ENCODE measurements at places on chromosomes 3 and 15. TPM values are rescaled to one million over a fixed set of nuclear protein-coding genes. Genes with fewer than 3 reads are reported as not detected.

The CDHR4 gene
- not detected for total RNA-seq

The MAP1A gene
- 0.27 TPM for total RNA-seq

The H1-8 gene
- not detected for total RNA-seq

The NMNAT3 gene
- 9.7 TPM for total RNA-seq

The HIGD2B gene
- not detected for total RNA-seq

The CALML4 gene
- 24.1 TPM for total RNA-seq

The KIF15 gene
- total RNA-seq, result 17.0 TPM

The SST gene
- total RNA-seq, result not detected

The STX19 gene
- total RNA-seq, result 5.1 TPM

The TRIM71 gene
- not detected for total RNA-seq

DNA sequence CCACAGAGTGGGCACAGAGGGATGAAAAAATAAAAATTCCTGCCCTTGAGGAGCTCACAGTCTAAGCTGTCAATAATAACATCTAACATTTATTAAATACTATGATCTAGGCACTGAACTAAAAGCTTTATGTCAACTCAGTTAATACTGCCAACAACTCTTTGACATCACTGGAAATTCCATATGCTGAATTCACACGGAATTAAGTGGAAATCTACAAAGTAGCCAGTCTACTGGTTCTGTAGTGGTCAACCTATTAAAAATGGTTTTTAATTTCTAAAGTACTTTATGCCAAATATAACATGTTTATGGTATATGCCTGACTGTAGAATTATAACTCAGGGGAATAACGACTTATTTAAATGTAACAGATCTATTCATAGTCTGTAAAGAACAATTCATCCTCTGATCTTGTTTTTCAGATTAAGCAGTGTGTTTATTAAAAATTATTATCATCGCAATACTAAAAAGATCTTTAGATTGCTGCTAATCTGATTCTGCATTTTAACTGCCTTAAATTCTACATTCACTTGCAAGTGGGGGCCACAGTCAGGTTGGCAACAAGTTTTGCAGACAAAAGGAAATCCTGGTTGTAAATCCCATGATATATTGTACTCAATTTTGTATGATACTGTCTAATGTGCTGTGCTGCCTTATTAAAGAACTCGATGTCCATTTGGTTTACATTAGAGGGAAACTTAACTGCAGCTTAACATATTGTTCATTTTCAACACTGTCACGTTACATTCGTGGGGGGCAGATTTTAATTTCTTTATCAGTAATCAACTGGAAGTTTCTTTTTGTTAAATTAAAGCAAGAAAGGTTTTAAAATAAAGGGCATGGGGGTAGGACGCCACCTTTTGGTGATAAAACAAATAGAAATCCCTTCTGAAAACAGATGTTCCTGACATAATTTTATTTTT lies 2.6 kb upstream of the FOXP1 start:
- H3K36me3 ChIP-seq, result peaks cover 40% of the 10 kb centered on the region
- peak; percentile 20 for DNase-seq
- H3K4me1 ChIP-seq, result no peaks in the 10 kb centered on the region

DNA sequence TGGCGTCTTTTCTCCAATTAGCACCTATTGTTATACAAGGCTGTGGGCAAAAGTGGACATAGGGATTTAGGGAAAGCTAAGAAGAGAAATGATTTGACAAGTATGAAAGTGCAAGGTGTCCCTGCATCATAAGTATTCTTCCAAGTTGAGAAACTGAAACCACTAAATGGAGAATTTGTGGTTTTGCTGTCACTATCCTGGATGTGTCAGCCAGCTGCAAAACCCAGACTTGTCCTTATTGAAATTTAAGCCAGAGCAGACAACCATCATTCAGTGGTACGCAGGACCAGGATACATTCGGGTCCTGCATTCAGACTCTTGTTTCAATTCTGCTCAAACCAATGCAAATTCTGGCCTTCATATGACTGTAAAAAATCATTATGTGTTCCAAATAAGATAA lies 384.8 kb upstream of the TGFBR2 start:
- no peak overlapping the region for H3K4me3 ChIP-seq
- H3K27ac ChIP-seq, result no peak overlapping the region
- no peaks in the 10 kb centered on the region for H3K27me3 ChIP-seq
- peaks cover 6% of the 10 kb centered on the region for H3K4me1 ChIP-seq

DNA sequence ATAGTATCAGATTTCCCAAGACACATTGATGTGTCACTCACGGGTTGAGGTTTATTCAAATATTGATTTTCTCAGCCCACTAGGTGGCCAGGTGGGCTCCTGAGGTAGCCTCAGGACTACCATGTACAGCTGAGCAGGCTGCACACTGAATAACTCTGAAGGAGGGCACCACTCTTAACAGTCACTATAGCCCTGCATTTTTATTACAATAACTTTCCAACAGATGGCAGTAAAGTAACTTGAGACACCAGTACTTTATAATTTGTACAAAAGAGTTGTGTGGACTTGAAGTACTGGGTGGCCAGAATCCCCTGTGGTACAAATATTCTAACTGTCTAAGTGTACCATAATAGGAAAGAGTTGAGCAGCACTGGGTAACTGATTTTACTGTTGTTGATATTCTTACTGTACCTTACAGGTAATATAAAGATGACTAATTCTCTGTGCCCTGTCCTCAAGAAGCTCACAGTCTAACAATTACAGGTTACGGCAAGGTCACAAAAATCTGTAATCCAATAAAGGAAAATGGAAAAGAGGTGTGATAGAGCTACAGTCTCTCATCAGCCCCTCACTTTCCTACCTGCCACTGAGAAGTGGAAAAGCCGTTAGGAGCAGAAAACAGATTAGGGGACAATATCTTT lies 76.0 kb downstream of the ETFA start:
- H3K4me1 ChIP-seq, result no peaks in the 10 kb centered on the region
- no peaks in the 10 kb centered on the region for H3K27me3 ChIP-seq
- no peaks in the 10 kb centered on the region for H3K36me3 ChIP-seq
- H3K27ac ChIP-seq, result no peak overlapping the region
- no peak for DNase-seq

DNA sequence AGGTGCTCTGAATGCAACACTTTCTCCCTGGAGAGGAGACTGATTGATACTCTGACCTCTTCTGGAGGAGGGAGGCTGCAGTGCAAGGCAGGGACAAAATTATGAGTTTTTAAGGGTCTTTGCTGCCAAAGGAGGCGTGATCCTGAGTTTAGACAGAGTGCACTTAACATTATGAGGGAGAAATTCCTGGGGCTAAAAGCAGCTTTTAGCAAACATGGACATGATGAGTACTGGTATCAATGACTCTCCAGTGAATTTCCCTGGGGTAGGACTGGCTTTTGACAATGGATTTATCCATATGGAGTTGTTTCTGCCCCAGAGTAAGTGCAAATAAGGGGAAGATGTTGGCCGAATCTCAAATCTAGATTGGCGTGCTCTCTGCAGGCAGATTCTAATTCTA lies 133.1 kb downstream of the THSD4 start:
- H3K4me1 ChIP-seq, result peaks cover 27% of the 10 kb centered on the region
- no peaks in the 10 kb centered on the region for H3K36me3 ChIP-seq
- no peak overlapping the region for H3K4me3 ChIP-seq
- H3K27ac ChIP-seq, result no peak overlapping the region
- H3K27me3 ChIP-seq, result no peaks in the 10 kb centered on the region

DNA sequence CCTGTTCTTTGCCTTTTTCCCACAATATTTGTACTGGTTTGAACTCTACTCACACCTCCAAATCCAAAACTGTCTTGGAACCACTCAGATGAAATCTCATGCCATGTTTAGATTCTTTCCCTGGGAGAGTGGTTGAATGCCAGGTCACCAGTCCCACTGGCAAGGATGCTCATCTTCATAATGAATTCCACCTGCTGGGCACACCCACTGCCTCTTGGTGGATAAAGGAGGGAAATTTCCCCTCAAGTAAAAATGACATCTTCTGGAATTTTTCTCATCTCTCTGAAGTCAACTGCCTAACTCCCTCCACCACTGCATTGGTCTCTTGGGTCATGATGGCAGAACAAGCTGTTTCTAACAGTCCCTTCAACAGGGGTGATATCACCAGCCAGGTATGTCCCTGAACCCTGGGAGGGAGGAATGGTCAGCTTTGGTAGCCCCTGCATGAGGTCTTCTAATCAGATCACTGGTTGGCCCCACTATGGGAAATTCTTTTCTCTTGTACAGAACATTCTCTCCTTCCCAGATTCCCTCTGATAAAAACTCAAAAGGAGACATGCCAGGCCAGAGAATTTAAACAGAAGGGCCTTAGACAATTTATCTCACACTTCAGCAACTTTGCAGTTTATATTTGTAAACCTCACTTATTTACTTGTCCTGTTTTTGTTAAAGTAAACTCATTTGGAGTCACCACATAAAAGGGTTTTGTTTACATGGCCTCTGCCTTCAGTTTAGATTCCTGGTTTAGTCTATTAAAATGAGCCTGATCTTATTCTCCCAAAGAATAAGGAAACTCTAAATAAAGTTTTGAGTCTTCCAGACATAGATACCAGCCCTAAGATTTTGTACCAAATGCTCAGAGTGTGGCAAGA lies 143.4 kb downstream of the WNT5A start:
- H3K27ac ChIP-seq, result no peak overlapping the region
- H3K36me3 ChIP-seq, result no peaks in the 10 kb centered on the region
- no peaks in the 10 kb centered on the region for H3K4me1 ChIP-seq

DNA sequence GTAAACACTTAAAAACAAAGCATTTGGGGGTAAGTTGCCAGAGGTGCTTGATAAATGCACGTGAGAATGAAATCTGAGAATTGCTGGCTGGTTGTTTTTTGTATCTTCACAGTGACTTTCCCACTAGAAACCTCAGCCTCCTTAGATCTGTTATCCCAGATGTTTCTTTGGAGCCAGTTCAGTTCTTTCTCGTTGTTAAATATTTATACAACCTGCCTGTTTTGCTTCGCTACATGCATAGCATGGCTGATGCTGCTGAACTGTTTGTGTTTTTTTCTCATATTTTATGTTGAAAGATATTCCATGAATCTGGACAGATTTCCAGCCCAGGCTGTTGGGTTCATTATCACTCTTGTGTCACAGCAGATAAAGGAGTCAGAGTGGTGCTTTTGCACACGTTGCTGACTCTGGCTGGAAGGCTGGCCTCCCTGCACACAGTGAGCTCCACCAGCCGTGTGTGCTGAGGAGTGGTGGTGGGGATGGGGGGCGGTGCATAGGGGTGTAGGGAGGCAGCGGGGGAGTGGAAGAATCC lies 80.2 kb downstream of the ARNT2 start:
- H3K27me3 ChIP-seq, result peaks cover 35% of the 10 kb centered on the region
- H3K27ac ChIP-seq, result no peak overlapping the region
- no peaks in the 10 kb centered on the region for H3K36me3 ChIP-seq
- H3K4me3 ChIP-seq, result no peak overlapping the region

GRCh38 chr15:96345560-96346399 lies 15.3 kb downstream of the NR2F2 start:
- no peak overlapping the region for H3K27ac ChIP-seq
- H3K4me3 ChIP-seq, result no peak overlapping the region
- H3K36me3 ChIP-seq, result peaks cover 98% of the 10 kb centered on the region
- peak; percentile 80 for DNase-seq

DNA sequence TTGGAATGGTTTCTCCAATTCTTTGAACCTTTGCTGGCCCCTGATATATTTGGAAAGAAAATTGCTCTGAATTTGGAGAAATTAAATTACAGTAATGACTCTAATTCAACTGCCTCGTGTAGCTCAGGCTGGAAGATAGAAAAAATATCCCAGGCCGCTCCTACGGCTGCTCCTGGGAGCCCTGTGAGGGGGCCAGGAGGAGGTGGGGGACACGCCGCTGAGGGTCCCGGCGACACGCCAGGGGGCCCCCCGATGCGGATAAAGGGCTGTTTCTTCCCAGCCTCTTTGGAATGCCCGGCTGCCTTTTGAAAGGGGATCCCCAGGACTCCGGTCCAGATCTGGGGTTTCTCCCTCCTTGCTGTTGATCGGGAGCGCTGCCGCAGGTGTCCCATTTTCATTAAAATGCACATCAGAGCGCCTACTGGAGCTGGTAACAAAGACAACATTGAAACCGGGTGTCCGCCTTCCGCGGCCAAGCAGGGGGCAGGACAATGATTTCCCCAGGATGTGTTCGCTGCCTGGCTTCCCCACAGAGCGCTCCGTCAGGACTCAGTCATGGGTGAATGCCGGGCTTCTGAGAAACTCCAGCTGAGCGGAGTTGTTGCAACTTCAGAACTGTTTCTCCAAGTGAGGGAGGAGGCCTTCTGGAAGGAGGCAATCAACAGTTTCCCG lies 200.1 kb upstream of the KBTBD8 start:
- H3K27ac ChIP-seq, result no peak overlapping the region
- H3K4me1 ChIP-seq, result no peaks in the 10 kb centered on the region
- no peak overlapping the region for H3K4me3 ChIP-seq

DNA sequence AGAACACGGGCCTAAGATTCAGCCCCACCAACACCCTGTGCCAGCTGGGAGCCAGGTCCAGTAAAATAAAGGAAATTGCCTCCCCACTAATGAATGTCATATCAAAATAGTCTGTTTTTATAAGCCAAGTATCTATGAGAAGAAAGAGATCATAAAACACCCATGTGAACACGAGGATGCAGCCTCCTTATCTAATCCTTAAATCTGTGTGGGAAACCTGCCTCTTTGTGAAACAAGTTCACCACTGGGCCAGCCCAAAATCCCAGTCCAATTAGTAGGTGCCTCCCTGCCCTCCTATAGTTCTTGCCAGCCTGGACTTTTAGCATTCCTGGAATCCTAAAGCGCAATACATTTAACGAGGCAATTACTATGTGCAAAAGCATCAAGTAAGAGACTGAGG lies 42.0 kb downstream of the SCAPER start:
- H3K27ac ChIP-seq, result no peak overlapping the region
- no peaks in the 10 kb centered on the region for H3K27me3 ChIP-seq
- peaks cover 13% of the 10 kb centered on the region for H3K4me1 ChIP-seq
- H3K4me3 ChIP-seq, result no peak overlapping the region

GRCh38 chr3:87694678-87695077 lies 364.1 kb downstream of the CGGBP1 start:
- DNase-seq, result no peak
- no peaks in the 10 kb centered on the region for H3K27me3 ChIP-seq
- H3K4me1 ChIP-seq, result no peaks in the 10 kb centered on the region
- no peak overlapping the region for H3K4me3 ChIP-seq
- no peak overlapping the region for H3K27ac ChIP-seq

DNA sequence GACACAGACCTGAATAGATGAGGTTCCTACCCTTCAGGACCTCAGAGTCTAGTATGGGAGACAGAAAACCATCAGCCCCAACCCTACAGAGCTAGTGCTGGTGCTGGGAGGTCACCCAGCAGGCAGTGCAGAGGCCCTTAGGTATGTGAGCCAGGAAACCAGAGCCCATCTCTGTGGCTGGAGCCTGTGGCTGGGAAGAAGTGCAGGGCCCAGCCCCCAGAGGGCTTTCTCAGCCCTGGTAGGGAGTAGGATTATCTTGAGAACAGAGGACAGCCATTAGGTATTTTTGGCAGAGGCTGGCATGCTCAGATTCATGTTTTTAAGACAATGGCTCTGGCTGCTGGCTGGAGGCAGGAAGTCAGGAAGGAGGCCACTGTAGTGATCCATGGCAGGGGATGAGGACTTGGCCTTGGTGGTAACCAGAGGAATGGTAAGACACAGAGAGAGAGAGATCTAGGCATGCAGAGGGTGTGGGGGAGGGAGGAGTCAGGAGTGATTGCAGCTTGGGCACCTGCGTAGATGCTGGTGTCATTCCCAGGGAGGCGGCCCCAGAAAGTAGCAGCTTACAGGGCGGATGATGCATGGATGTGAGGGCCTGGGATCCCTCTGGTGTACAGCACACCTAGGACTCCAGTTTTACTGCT lies 220.9 kb upstream of the EIF1B start:
- H3K27ac ChIP-seq, result peak overlapping the region; percentile 94
- H3K27me3 ChIP-seq, result no peaks in the 10 kb centered on the region
- H3K4me3 ChIP-seq, result no peak overlapping the region
- no peak for DNase-seq
- H3K36me3 ChIP-seq, result peaks cover 10% of the 10 kb centered on the region

GRCh38 chr3:63349583-63350573 lies 71.8 kb downstream of the SYNPR start:
- H3K4me3 ChIP-seq, result no peak overlapping the region
- H3K4me1 ChIP-seq, result peaks cover 18% of the 10 kb centered on the region
- H3K27ac ChIP-seq, result no peak overlapping the region
- no peaks in the 10 kb centered on the region for H3K36me3 ChIP-seq
- peaks cover under 1% of the 10 kb centered on the region for H3K27me3 ChIP-seq

All from Calu3 (cell line).